ENCODE measurements at places on chromosomes 16 and 17. TPM values are rescaled to one million over a fixed set of nuclear protein-coding genes. Genes with fewer than 3 reads are reported as not detected.
A peak's percentile ranks its signal among the peaks of the same experiment; 100 is the strongest.

GRCh38 chr17:82780971-82781893, 29.4 kb downstream of the TBCD start:
- DNase-seq = peak; percentile 42

The SLC6A2 gene
- 2.4 TPM for total RNA-seq

- DNase-seq = no peak
Observed at GRCh38 chr17:47287068-47287467, 33.4 kb downstream of the ITGB3 start.

DNA sequence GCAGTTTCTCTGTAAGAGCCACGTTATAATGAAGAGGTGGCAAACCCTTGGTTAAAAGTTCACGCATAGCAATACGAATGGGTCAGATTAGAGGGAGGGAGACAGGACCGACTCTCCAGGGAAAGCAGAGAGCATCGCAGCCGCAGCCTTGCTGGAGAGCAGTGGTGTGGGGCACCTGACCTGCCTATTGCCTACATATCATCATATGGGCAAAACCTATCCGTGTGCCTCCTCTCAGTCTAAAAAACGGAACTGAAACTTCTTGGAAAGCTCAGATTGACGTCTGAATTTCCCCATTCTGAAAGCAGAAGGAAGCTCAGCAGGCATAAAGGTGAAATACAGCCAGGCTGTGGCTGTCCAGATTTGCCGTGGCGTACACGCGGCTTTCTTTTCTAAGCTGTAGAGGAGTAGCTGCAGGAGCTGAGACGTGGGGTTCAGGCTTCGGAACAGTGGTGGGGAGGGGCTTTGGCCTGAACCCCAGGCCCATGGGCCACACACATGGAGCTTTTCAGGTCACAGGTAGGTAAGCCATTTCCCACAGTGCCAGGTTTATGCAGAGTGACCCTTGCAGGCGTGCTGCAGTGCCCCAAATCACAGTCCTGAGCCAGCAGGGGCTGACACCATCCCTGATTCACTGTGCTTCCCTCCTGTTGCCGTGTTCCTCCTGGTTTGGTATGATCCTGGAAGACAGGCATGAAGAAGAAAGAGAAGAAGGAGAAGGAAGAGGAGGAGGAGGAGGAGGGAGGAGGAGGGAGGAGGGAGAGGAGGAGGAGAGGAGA, 41.6 kb upstream of the TNRC6C start:
- DNase-seq = peak; percentile 62

DNA sequence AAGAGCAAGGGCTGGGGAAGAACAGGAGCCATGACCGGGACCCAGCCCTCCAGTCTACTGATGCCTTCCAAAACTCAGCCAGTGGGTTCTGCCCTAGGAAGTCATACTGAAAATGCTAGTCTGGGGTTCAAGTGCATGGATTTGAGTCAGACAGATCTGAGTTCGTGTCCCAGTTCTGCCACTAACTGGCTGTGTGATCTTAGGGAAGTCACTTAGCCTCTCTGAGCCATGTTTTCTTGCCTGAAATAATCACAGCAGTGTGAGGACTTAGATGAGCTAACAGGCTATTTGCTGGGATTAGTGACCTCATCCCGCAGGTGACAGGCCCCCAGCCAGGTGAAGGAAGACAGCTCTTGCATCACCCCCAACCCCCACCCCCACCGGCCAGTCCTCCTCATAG, 4.4 kb downstream of the GRIN2C start:
- no peak for DNase-seq

DNA sequence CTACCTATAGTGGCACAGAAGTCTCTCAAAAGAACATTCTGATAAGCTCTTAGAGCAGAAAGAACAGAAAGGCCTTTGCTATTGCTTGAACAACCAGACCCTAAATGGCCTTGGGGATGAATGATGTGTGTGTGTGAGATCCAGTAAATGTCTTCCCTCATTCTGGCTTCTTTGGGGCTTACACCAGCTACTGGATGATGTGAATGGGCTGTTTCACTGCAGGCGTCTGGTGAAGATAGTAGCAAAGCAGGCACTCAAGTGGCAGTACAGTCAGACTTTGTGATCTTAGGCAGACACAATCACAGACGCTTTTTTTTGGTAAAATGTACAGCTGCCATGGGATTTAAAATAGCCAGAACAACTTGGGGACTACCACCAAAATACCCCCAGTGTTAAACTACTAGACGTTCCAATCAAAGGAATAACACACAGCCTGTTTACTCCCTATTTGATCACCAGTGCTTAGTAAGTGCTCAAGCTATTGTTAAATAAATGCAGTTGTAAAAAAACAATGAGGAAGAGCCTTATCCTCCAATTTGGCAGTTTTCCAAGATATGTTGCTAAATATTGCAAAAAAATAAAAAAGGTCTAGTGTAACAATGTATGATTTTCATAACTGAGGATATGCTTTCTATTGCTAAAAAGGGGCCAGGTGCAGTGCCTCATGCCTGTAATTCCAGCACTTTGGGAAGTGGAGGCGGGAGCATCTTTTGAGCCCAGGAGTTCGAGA, 17.9 kb downstream of the NDUFAB1 start:
- DNase-seq = no peak

The FNDC8 gene
- total RNA-seq = not detected

DNA sequence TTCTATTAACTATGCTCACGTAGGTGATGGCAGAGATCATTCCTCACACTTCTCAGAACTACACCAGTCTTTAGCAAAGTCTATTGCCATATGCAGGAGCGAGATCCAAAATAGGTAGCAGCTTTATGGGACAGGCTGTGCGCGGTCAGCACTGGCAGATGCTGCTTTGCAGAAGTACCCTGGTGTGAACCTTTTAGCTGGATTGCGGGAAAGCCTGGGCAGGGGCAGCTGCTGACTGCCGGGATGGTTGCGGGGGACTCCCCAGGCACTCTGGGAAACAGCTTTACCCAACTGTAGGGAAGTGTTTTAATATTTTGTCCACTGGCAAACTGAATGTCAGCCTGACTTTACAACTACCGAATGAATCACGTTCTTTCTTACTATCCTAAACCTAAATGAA, 251.3 kb downstream of the HS3ST3A1 start:
- DNase-seq = no peak

DNA sequence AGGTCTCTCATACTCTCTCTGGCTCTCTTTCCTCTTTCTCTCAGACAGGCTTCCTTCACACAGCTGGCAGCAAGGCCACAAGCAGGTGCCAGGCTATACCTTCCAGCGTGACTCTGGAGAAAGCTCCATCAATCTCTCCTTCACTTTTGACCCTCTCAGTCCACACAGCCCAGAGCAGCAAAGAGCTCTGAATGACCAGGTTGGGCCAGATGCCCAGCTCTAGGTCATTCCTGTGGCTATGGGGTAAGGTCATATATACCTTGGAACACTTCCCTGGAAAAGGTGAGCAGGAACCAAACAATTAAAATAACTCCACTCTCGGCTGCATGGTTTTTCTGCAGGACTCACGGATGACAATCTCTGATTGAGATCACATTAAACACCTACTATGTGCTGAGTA, 8.8 kb downstream of the ADAP2 start:
- no peak for DNase-seq

GRCh38 chr17:3553419-3554401, 3.9 kb downstream of the TRPV3 start:
- DNase-seq = no peak

The ADAM11 gene
- total RNA-seq = 8.0 TPM

- DNase-seq = no peak
Observed at GRCh38 chr17:39114723-39115122, 36.7 kb downstream of the PLXDC1 start.

DNA sequence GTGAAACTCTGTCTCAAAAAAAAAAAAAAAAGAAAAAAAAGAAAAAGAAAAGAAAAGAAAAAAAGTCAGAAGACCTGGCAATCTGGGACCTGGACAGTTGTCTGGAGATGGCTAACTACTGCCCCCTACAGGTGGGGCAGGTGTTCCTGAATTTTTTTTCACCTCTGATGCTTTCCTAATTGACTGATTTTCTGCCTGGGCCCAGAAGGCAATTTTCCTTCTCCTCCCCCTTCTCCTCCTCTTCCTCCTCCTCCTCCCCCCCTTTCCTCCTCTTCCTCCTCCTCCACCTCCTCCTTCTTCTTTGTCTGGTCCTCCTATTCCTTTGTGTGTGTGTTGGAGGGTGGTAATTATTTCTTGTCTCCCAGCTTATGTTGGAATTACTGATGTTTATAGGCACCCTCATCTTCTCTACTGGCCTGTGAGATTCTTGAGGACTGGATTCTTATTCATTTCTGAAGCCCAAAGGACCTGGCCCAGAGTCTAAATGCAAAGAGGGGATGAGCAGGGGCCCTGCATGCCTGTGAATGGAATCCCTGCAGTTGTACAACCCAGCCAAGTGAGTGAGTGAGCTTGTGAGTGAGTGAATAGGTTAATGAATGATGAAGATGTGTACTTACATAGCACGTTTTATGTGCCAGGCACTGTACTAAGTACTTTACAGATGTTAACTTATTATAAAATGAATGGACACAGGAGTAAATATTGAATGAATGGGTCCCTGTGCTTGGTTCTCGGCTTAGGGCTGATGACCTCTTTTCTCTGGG, 26.9 kb downstream of the IRX5 start:
- DNase-seq = no peak

- DNase-seq = no peak
Observed at GRCh38 chr17:5585836-5586521, 1.7 kb upstream of the NLRP1 start.

- no peak for DNase-seq
Observed at GRCh38 chr17:42676424-42677011, at the start of gene PLEKHH3. Gene PLEKHH3 (minus strand): TSS chr17:42676994. CDS start chr17:42676563, 431 bp downstream.

- DNase-seq = no peak
Observed at GRCh38 chr16:31367853-31368252, 12.9 kb downstream of the ITGAX start.

- no peak for DNase-seq
Observed at GRCh38 chr16:65793781-65794180, 572.7 kb upstream of the CDH5 start.

The CTDNEP1 gene
- total RNA-seq = 35.8 TPM

GRCh38 chr16:54655121-54655590, 275.5 kb upstream of the IRX5 start:
- no peak for DNase-seq

GRCh38 chr16:30010844-30011713, at the start of gene DOC2A:
Gene DOC2A (minus strand): TSS chr16:30011027. CDS start chr16:30010222, 805 bp downstream.
- peak; percentile 79 for DNase-seq

GRCh38 chr17:50218771-50219315, 17.4 kb upstream of the COL1A1 start:
- no peak for DNase-seq

- peak; percentile 72 for DNase-seq
Observed at GRCh38 chr17:81253358-81254131, 14.4 kb downstream of the NDUFAF8 start.

GRCh38 chr16:23031508-23032098, 117.6 kb downstream of the USP31 start:
- no peak for DNase-seq

The UNKL gene
- total RNA-seq = 24.2 TPM

The RND2 gene
- 8.9 TPM for total RNA-seq

- DNase-seq = no peak
Observed at GRCh38 chr16:2749476-2749875, 3.0 kb upstream of the SRRM2 start.

- no peak for DNase-seq
Observed at GRCh38 chr16:4972938-4973587, 14.9 kb downstream of the SEC14L5 start.

GRCh38 chr16:65388592-65388991, 266.7 kb upstream of the CDH11 start:
- DNase-seq = no peak

DNA sequence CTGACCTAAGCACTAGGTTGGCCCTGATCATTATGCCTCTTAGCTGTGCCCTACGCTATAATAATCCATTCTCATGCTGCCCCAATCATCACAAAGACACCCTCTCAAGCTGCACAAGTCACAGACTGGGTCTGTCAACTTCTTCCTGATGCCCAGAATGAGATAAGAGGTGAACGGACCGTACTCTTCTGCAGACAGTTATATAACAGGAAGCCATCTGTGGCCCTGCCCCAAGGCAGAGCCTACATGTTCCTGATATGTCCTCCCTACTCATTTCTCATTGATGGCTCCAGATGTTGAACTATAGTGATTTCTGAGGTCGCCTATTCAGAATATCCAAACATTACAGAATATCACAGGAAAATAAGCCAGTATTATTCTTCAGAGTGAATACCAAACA, 471.6 kb upstream of the ERCC4 start:
- no peak for DNase-seq

DNA sequence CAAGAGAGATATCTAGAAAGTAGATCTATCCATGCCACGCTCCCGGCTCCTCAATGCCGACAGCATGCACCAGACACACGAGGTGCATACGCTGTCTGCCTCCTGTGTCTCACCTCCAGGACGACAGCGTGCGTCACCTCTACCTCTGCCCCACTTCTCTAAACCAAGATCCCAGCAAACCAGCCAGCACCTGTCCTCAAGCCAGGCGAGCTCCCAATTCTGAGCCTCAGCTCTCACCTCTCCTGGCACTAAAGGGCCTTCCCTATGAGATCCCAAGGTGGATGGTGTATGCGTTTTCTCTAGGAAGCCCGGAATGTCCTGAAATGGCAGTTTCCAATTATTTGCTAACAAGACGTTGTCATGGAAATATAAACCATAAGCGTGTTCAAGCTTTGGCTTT, 36.2 kb upstream of the RCVRN start:
- no peak for DNase-seq

DNA sequence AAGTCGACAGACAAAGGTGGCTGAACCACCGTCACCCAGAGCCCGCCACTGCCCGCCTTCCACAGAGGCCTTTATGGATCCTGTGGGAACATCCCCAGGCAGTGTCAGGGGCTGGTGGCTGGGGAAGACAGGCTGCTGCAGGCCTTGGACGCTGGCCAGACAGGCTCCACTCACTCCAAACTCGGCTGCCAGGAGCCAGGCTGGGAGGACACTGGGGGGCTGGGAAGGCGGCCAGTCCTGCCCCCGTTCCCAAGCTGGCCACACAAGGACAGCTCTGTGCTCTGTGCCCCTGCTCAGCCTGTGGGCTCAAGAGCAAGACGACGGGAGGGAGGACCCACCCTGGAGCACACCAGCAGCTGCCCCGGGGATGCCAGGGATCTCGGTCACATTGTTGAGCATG, 7.6 kb upstream of the LCAT start:
- peak; percentile 83 for DNase-seq

DNA sequence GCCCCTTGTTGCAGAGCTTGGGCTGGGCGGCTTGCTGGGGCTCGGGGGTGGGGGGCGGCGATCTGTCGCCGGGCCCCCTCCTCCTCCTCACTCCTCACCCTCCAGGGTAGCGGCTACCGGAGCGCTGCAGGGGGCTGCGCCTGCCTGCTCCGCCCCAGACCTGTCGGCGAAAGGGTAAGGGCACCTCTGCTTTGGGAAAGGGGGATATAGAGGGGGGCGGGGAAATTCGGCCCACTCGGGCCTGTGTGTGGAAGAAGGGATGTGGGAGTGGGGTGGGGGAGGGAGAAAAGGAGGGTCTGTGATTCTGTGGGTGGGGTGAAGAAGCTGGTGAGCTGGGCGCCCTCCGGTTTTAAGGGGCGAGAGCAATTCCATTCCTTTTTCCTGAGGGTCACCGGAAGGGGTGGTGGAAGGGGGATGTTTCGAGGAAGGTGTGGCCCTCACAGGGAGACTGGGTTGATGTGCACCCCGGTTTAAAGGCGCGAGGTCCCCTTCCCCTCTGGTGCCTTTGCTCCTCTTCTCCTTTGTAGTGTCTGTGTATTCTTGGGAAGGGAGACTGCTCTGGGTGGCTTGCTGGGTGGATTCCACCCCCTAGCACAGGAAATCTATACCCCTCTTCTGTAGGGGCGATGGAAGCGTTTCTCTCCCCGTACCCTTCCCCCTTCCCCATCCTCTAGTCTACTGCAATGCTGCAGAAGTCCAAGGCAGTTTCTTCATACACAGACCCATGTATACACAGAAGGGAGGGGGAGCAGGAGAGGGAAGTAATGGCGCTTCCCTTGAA, 878 bp downstream of the TAOK1 start:
- peak; percentile 41 for DNase-seq

Data from cerebellum (tissue), 4 donors.